ENCODE measurements at places on chromosomes 12 and 14.
A peak's percentile ranks its signal among the peaks of the same experiment; 100 is the strongest.

DNA sequence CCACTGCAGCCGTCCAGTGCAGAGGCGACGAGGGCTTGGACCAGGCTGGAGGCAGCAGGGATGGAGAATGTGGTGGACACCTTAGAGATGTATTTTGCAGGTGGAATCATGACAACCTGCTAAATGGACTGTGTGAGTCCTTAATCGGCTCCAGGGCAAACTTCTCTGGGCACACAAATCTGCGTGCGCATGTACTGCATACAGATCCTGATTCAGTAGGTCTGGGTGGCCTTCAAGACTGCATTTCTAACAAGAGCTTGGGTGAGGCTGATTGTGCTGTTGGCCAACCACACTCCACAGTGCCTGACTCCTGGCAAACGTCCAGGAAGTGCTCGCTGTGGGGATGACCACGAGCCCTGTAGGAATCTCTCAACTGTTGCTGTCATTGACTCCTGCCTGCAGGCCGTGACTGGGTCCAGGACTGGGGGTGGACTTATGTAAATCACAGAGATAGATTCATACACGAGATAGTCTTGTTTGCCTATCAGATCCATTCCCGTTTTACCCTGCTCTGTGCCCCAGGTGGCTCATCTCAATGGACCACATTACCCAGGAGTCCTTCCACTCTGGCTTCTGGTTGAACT, 27.2 kb downstream of the JDP2 start:
- DNase-seq, result no peak

GRCh38 chr12:127172861-127173260, 1094.1 kb upstream of the TMEM132C start:
- DNase-seq, result no peak

- DNase-seq, result no peak
Measured at GRCh38 chr14:103552011-103552845, 10.2 kb downstream of the BAG5 start.

DNA sequence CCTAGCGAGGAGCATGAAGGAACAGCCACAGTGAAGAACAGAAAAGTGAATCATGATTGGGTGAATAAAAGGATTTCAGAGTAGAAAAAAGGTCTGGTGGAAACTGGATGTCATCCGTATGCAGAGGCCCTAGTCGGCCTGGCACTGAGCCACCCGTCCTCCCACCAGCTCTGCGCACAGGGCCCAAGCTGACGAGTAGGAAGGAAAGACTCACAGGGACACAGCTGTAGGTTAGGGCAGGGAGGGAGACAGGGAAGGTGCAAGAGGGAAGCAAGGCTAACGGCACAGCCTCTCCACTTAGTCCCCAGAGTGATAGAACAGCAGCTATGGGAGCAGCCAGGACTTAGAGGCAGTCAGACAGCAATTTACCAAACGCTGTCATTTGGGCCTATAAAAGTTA, 112.6 kb downstream of the KCNK10 start:
- no peak for DNase-seq

DNA sequence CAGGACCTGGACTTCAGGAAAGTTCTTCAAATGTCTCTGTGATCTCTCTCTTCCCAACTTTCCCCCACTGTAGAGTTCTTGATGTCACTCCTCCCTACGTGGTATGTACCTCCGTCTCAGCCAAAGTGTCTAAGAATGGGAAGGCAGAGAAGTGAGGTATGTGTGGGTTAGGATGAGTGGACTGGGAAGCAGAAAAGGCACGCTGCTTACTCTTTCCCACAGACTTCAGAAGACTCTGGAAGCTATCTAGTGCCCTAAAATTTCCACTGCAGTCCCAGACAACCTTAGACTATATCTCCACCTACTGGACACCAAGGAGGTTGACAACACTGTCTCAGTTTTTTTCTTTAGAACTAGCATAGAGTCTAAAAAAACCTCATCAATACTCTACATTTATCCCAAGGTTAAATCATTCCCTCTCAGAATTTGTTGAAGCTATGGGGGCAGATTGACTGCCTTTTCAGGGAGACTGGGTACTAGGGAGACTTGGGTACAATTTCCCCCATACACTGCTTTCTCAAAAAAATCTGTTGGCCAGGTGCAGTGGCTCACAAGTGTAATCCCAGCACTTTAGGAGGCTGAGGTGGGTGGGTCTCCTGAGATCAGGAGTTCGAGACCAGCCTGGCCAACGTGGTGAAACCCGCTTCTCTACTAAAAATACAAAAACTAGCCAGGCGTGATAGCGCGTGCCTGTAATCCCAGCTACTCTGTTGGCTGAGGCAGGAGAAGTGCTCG, 20.6 kb upstream of the ITGA5 start:
- peak; percentile 59 for DNase-seq

DNA sequence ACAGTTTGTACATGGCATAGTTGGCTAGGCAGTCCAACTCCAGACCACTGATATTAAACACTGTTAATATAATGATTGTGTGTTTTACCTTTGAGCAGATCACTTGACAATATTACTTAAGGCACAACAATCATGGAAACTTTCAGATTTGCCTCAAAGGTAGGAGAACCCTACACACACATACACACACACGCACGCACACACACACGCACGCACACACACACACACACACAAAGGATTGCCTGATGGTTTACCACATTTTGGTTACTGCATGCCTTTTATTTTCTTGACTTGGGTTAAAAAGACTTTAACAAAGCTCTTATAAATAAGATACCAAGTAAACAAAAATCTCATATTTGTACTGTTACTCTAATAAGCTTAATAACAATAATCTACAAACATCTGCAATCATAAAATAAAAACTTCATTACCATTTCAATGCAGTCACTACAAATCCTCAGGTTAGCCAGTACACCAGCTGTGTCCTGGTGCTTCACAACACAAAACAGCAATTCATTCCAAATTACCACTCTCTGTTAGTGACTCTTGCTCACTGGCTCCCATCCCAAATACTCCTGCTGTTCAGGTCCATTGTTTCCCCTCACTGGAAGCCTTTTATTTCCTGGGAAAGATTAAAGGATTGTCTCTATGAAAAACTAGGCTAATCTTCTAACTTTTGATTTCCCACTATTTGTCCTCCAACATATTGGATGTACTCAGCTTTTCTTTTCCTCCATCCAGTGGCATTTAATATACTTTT, 175.2 kb upstream of the ATP2B1 start:
- DNase-seq, result no peak

All from HuH-7.5 (cell line).